Suprapubic skin (tissue), 4 donors: ENCODE measurements at places on chromosomes 4 and X. TPM values are rescaled to one million over a fixed set of nuclear protein-coding genes. Genes with fewer than 3 reads are reported as not detected.

CCNA2 gene
- 8.8 TPM for total RNA-seq

FAM9B gene
- total RNA-seq = not detected

GLOD5 gene
- not detected for total RNA-seq

GUCY1A1 gene
- 5.1 TPM for total RNA-seq

CPLX1 gene
- not detected for total RNA-seq

ZNF595 gene
- total RNA-seq = 15.3 TPM

CT45A2 gene
- not detected for total RNA-seq

GABRA4 gene
- 2.2 TPM for total RNA-seq

KLHL8 gene
- 10.1 TPM for total RNA-seq

IL15 gene
- total RNA-seq = 3.8 TPM

MSX1 gene
- total RNA-seq = 6.6 TPM

TCEAL2 gene
- total RNA-seq = 1.5 TPM

ARMCX5 gene
- 26.5 TPM for total RNA-seq

CCDC160 gene
- total RNA-seq = not detected

RIPPLY1 gene
- total RNA-seq = not detected

SNX12 gene
- total RNA-seq = 60.3 TPM

MUC7 gene
- 0.86 TPM for total RNA-seq

TMEM47 gene
- total RNA-seq = 9.4 TPM

AVPR2 gene
- total RNA-seq = 1.6 TPM

SETD7 gene
- 44.2 TPM for total RNA-seq

SYTL4 gene
- total RNA-seq = 0.57 TPM

PASD1 gene
- not detected for total RNA-seq

SMIM31 gene
- not detected for total RNA-seq

NEK1 gene
- 11.1 TPM for total RNA-seq

ARHGEF38 gene
- total RNA-seq = 3.5 TPM

TLR10 gene
- not detected for total RNA-seq

GSX2 gene
- total RNA-seq = not detected

GYPE gene
- not detected for total RNA-seq

PTPN13 gene
- total RNA-seq = 134 TPM

TLR3 gene
- total RNA-seq = 6.1 TPM

SRD5A3 gene
- 9.3 TPM for total RNA-seq

ARHGAP24 gene
- total RNA-seq = 28.7 TPM

ATP1B4 gene
- total RNA-seq = not detected

SSX4 gene
- not detected for total RNA-seq

ADGRG4 gene
- total RNA-seq = not detected

GPRASP1 gene
- total RNA-seq = 11.2 TPM

ANKRD50 gene
- 40.2 TPM for total RNA-seq

CXCL3 gene
- total RNA-seq = 1.0 TPM

MAOB gene
- total RNA-seq = 2.0 TPM

SPANXN4 gene
- not detected for total RNA-seq

BOD1L1 gene
- 26.5 TPM for total RNA-seq

CTAG1B gene
- total RNA-seq = not detected
